ENCODE measurements at places on chromosomes 2 and 18.
A peak's percentile ranks its signal among the peaks of the same experiment; 100 is the strongest.

DNA sequence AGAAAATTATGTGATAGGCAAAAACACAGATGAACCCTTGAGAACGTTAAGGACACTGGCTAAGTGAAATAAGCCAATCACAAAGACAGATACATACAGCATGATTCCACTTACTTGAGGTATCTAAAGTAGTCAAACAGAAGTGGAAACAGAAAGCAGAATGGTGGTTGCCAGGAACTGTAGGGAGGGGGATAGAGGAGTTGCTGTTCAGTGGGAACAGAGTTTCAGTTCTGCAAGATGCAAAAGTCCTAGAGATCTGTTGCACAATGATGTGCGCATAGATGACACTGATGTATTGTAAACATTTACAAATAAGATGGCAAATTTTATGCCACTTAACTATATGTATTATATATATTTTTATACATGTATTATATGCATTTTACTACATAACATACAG, 59.7 kb downstream of the POLE4 start:
- DNase-seq, result no peak

DNA sequence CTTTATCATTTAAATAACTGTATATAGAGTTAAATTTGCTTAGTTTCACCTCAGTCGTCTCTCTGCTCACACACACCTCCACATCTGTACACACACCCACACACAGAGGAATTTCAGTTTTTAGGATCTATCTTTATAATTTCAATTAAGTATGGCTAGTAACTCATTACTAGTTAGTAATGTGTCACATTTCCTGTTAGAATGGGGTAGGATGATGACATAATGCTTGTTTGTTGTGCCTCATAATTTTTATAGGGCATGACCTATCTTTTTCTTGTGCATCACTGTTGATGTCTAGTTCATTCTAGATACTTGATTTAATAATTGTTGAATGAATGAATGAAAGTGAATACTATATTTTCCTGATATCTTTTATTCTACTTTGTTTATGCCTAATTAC, 108.6 kb downstream of the AGPS start:
- no peak for DNase-seq

DNA sequence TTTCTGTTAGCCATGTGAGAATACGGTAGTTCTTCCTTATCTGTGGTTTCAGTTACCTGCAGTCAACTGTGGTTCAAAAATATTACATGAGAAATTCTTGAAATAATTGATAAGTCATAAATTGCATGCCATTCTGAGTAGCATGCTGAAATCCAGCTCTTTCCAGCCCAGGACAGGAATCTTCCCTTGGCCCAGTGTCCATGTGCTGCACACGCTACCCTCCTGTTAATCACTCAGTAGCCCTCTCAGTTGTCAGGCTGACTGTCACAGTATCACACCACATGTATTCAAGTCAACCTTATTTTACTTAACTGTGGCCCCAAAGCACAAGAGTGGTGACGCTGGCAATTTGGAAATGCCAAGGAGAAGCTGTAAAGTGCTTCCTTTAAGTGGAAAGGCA, 141.1 kb downstream of the TANC1 start:
- DNase-seq, result no peak

DNA sequence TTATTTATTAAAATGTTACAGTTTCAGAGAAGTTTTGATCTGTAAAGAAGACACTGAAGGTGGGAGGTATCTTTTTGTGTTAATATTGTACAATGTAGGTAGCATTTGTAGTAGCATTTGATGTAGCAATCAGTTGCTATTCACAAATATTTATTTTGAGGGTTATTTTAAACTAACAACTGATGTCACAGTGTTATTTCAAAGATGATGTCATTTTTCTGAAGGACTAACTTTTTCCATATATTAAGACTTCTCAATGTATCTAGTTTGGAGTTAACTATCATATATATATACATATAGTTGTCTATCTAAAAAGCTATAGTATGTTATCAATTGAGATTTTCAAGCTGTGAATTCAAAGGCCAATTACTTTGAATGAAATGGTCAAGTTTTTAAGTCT, 1003.3 kb downstream of the DSC3 start:
- DNase-seq, result no peak

- no peak for DNase-seq
Observed at GRCh38 chr2:203625701-203626100, 80.7 kb upstream of the CD28 start.

DNA sequence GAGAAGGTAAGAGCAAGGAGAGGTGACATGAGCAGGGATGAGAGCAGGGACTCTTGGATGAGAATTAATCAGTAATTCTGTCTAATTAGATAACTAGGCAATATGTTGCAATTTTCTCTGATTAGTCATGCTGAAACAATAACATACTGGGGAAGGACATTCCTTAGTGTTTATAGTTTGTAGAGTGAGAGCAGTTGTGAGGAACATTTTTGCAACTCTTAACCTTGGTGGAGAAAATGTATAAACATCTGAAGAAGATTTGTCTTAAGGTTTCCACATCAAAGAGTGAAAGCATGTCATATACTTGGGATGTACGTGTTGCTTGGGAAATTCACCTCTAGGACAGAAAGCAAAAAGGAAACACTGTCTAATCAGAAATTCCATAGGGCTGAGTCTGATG, 955.4 kb upstream of the FANCL start:
- DNase-seq, result no peak

GRCh38 chr2:85188852-85189251, 55.7 kb downstream of the TCF7L1 start:
- DNase-seq, result no peak

GRCh38 chr18:46379323-46379950, 275.3 kb downstream of the HAUS1 start:
- no peak for DNase-seq

DNA sequence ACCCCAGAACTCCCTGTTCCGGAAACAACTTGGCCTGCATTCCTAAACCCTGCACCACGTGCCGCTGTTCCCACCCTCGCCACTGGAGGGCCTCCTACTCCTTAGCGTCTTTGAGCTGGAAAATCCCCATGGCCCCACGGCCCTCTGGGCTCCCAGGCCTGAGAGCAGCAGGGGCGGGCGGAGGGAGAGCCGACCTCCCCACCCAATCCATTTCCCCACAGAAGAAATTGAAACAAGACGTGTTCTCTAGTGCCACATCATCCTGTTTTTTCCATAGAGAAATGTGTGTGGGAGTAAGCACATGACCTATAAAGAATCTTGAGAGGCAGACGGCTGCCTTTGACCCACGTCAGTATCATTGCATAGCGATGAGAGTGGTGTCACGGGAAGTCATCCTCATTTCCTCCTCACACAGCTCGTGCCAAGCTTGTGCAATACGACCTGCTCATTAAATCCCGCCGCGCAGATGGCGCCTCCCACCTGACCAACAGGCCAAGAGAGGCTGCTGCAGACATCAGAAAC, 79.2 kb downstream of the LAMA1 start:
- peak; percentile 92 for DNase-seq

DNA sequence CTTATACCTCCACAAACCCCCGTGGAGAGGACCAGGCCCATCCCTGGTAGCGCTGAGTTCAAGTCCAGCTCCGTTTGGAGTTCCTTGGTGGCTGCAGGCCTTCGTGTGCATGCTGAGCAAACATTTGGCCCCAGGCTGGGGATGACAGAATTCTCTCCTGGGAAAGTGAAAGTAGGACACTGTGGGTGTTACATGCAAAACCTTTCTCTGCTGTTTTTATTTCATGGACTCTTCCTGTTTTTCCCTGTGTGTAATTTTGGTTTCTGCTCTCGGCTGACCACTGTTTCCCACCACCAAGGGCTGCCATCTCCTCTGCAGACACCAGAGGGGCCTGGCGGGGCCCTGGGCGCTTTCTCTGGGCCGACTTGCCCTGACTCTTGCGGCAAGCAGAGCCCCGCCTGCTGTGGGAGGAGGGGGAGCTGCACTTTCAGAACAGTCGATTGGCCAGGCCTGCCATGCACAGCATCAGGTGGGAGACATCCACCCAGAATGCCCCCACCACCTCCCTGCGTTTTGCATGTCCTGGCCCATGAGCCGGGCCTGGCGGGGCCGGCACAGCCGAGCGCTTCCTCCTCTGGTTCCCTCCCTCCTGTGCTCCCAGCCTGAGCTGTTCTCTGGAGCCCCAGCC, 102.4 kb downstream of the CABLES1 start:
- DNase-seq, result no peak

- no peak for DNase-seq
Observed at GRCh38 chr2:62817348-62817747, 111.8 kb downstream of the EHBP1 start.

DNA sequence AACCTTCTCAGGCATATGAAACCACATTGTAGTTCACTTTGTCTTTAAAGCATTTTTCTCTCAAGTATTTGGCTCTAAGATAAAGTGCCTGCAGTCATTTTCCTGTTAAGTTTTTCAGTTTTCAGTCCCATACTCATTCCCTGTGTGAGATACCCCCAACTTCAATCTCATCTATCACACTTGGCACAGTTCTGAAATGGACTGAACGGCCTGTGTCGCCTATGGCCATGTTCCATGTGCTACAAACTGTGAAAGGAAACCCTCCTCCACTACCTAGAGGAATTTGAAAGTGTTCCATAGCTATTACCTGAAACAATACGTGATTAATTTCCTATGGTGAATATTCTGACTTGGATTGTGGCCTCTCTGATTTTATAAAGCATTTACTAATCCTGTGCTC, 319.1 kb downstream of the CTNNA2 start:
- no peak for DNase-seq

DNA sequence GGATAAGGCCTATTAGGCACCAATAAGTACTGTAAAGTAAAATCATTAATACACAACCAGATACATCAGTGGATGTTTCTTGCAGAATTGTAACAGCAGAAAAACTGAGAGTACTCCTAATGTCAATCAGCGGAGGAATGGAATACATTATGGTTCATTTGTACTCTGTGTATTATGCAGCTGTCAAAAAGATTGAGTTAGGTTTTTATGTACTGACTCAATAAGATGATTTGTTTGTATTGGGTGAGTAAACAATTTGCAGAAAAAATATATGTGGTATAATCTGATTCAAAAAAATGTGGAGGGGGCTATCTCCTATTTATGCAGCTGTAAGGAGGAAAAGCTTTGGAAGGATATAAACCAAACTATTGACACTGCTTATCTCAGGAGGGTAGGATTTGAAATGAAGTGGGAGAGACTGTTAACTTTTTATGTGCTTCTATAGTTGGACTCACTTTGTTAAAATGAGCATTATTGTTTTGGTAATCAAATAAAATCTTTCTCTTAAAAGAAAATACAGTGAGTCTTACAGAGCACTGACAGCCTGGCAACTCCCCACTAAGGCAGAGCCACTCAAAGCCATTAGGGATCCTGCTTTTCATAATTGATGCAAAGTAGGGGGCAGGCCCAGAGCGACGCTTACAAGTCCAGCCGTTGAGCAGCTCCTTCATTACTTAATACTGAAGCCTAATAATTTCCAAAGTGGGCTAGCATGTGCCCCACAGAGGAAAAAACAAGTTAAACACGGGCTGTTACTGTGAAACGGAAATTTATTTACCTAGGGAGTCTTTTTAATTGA, 168.8 kb downstream of the PHLPP1 start:
- no peak for DNase-seq

- peak; percentile 35 for DNase-seq
Observed at GRCh38 chr2:159879051-159879604, 81.1 kb upstream of the CD302 start.

- DNase-seq, result no peak
Observed at GRCh38 chr2:209194717-209195116, 229.1 kb upstream of the MAP2 start.

- DNase-seq, result peak; percentile 72
Observed at GRCh38 chr2:48471048-48471474, 58.9 kb upstream of the STON1 start.

DNA sequence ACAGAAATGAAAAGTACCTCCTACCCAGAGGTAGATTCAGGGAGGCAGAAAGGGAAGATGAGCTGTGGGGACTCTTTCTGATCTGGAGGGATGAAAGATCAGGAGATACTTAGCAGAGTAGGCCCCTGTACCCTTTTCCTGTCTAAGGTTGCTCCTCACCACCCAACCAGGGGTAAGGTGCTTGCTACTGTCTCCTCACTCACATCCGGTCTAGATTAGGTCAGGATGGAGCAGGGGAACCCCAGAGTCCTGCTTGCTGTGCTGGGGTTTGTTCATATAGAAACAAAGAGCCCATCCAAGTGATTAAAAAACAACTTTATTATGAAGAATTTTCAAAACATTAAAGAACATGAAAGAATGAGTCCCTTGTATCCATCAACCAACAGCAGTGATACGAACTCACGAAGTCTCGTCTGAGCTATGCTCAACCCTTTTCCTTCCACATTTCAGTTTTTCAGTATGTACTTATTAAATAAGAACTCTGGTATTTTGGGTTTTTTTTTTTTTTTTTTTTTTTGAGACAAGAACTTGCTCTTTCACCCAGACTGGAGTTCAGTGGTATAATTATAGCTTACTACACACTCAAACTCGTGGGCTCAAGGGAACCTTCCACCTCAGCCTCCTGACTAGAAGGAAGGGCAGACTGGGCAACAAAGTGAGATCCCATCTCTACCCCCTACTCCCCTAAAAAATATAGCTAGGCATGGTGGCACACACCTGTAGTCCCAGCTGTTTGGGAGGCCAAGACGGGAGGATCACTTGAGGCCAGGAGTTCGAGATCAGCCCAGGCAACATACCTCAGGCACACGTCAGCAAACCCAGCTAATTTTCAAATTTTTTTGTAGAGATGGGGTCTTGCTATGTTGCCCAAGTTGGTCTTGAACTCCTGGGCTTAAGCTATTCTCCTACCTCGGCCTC, 28.5 kb upstream of the MCFD2 start:
- no peak for DNase-seq

GRCh38 chr2:238127165-238128060, 11.1 kb upstream of the KLHL30 start:
- peak; percentile 33 for DNase-seq

- DNase-seq, result no peak
Observed at GRCh38 chr18:2002151-2002550, 569.2 kb downstream of the METTL4 start.

- no peak for DNase-seq
Observed at GRCh38 chr18:28831908-28832307, 655.0 kb upstream of the CDH2 start.

DNA sequence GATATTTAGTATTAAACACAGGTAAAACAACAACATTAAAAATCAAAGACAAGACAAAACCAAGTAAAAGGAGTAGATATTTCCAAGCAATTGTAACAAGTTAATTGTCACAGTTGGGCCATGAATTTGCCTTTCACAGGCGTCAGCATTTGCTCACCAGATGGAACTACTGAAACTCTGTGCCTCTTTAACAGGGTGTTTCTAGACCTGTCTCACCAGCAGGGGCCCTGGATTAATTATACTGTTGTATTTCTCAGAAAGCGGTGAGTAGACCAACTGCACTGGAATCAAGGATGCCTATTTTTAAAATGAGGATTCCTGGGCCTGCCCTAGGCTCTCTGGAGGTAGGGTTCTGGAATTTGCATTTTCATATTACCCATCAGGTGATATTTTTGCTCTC, 92.6 kb downstream of the UPP2 start:
- no peak for DNase-seq

Measured in HFFc6 (cell line).